Activated CD4-positive, alpha-beta memory T cell treated with anti-CD3 and anti-CD28 coated beads, Interleukin-2, amount 10 ng/mL, durations not matched to agents 7 days and 5 days (primary cell): ENCODE measurements at places on chromosomes 3 and 15. TPM values are rescaled to one million over a fixed set of nuclear protein-coding genes. Genes with fewer than 3 reads are reported as not detected.
A peak's percentile ranks its signal among the peaks of the same experiment; 100 is the strongest.

DNA sequence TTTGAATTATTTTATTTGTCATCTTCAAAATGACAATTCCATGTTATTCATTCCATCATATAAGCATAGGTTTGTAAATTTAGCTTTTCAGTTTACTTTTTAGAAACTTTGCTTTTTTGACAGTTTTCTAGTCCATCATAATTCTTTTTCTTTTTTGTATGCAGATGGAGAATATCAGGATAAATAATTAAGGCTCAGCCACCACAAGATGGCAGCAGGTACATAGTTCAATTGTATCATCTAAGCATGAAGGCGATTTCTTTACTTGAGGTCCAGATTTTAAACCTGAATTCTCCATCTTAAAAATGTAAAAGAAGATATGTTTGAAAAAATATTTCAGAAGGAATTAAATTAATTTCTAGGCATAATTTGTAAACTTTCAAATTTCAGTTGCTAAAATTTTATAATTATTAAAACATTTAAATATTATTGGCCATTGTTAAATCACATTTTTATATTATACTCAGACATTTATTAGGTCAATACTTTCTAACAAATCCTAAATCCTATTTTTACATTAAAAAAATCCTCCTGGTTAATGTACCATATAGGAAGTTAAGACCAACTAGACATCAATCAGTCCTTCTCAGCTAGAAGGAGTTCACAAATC, 15.1 kb downstream of the PLSCR5 start:
- DNase-seq = no peak

DNA sequence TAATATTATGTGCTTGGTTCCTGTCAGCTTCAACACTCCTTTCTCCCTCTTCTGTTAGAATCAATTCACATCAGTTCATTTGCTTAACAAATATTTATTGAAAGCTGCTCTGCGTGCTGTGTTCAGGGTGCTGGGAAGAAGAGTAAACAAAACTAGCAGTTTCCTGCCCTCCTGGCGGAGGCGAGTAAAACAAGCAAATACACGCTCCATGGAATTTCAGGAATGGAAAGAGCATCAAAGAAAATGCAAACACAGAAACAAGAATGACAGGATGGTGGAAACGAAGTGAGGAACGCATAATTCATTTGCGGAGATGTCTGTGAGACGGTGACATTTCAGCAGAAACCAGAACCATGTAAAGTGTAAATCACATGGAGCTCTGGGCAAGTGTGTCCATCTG, 49.4 kb upstream of the SPTSSB start:
- DNase-seq = no peak

DNA sequence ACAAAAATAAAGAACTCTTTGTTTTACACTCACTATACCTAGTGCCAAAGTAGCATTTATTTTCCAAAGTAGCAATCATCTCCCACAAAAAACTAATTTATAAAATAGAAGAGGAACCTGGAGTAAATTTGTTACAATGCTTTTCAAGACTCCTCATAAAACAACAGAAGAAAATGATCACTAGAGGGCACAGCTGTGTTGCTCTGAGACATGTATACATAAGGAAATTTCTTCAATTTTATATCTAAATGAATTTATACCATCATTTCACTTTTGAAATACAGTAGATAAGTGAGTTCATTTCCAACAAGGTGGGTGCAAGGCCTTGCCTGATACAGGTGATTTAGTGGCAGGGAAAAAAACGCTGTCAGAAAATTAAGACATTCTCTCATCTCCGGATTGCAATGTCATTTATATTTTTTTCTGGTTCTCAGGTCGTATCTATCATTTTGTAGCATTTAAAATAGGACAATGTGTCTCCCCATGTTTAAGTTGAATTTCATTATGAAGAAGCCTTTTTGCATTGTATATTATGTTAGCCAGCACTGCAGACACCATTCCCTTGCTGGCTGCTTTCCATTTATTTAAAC, 25.3 kb upstream of the ARHGEF26 start:
- DNase-seq = no peak

- no peak for DNase-seq
These were observed 128.1 kb downstream of the MBNL1 start for GRCh38 chr3:152396867-152397266.

- DNase-seq = no peak
These were observed 63.3 kb downstream of the RBMS3 start for GRCh38 chr3:29344154-29344553.

DNA sequence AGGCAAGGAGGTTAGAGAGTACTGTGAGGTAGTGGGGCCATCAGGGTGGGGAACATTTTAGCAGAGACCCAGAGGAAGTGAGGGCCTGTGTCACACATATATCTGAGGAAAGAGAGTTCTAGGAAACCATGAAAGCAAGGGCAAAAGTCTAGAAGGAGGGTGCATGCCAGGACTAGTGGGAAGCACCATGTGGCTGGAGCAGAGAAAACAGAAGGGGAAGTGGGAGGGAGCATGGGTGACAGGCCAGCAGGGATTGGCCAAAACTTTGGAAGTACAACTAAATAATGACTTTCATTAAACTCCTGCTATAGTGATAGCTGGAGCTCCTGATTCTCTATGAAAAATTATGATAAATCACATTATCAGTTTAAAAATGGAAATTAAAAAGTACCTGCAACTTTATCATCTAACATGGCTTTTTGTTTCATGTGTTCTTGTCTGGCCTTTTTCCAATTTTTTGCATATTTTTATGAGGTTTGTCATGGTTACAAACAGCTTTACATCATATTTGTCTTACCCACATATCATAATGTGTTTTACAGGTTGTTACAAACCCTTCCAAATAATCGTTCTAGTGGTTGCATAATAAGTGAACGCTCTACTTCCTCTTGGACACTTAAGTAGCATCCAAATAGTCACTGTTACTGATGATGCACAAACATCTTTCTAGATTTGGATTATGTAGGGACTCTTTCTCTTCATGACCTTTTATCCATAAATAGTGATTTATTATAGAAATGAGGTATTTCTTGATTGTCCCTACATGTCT, 168.3 kb downstream of the NEK10 start:
- DNase-seq = no peak

DNA sequence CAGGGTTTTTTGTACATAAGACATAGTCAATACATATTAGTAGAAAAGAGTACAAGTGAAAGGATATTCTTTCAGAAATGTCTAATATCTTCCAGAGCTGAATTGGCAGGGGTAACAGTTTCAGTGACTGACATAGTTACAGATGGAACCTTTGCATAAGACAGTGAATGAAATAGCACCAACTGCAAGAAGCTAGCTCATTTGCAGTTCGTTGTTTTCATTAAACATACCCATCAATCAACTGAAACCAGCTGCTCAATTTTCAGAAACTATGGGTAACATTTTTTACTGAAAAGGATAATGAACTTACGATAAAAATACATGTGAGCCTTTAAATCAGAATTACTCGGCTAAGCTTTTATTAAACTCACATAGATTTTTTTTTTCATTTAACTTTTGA, 93.9 kb upstream of the EPHA3 start:
- no peak for DNase-seq

- DNase-seq = no peak
These were observed 33.4 kb upstream of the PSMD6 start for GRCh38 chr3:64056606-64057180.

- peak; percentile 35 for DNase-seq
These were observed 46.1 kb downstream of the RFTN1 start for GRCh38 chr3:16467393-16467792.

DNA sequence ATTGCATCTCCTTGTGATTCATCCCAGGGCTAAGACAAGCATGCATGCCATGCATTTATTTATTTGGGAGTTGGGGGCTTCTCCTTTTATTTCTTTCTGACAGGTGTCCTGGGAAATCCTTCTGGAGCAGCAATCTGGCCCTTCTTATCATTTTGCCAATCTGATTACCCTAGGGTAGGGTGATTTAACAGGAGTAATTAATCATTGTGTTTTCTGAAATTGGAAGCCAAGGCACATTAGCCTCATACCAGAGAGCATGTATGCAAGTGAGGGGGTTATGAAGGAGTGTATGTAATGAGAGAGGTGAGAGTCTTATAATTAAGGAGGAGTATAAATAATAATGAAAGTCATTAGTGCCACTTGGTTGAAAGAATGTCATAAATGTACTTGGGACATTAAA, 37.4 kb upstream of the ARPP21 start:
- DNase-seq = no peak

DNA sequence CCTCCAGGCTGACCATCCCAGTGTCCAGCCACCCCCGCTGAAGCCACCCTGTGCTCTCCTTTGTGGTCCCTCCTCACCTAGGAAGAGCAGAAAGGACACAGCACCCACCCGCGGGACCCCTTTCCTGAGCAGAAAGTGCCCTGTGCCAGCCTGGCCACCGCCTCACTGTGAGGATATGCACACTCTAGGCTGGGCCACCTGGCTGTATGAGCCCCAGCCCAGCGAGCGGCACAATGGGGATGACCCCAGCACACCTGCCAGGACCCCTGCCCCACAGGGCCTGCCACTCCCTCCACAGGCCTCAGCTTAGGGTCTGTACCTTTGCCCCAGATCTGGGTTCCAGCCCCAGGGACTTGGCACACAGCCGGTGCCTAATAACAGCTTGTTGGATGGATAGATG, 47.9 kb upstream of the FURIN start:
- DNase-seq = no peak

DNA sequence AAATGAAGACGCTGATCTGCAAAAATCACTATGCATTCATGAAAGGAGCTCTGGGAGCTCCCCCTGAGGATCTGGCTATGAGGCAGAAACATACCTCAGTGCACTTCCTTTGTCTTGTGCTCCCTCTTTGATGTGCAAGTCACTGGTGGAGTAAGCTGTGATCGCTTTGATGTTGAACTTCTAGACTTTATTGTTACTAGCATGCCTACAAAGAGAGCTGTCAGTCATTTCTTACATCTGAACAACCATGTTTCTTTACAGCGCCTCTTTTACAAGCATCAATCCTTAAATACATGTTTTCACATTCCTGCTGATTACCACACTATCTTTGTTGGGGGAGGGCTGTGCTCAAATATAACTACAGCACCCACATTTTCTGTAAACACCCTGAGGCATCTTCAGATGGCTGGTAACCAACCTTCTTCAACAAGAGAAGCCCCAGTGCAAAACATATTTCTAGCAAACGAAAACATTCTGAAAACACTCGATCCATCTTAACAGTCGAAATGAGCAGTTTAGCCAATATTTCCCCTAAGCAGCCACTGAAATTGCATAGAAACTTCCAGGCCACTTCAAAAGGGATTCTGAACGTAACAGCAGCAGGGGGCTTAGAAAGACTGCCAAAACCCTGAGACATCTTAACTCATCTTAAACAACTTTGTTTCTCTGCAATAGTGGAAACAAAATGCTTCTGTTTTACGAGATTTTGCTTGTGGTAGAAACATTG, 101.9 kb upstream of the ICE2 start:
- DNase-seq = no peak

DNA sequence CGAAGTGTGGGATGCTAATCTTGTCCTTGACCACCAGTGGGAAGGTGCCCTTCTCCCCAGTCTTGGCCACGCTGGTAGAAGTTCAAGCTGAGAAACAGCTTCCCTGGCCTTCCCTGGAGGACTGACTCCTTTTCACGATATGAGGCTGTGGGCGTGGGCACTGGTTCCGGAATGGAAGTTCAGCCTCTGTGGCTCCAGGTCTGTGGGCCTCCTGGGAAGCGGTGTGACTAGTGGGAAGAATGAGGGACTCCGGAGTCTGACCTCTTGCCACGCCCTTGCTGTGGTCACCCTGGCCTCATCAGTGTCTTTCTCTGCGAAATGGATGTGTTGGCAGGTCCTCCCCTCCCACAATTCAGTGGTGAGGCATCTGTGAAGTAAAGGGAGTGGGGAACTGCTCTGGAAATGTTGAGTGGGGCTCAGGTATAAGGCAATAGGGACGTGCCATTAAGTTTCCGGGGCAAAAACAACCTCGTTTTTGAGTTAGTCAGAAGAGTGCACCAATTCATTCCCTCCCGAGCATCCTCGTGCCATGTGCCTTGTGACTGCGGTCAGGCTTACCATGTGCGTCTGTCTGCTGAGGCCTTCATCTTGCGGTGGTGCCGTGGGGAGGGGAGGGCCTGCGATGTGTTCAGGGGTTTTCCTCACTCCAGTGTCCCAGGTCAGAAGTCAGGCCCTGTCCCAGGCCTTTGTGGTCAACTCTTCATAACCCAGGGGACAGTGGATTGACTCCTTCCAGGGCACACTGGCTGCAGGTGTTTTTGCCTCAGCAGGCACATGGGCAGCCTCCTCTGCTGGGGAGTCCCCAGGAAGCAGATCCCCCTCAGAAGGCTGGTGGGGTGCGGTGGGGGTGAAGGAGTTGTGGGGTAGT, 11.8 kb upstream of the SEC13 start:
- no peak for DNase-seq

PSTPIP1 gene
- total RNA-seq = 187 TPM

ABHD17C gene
- total RNA-seq = 4.0 TPM

RASL12 gene
- total RNA-seq = not detected

GOLGA6L10 gene
- 0.95 TPM for total RNA-seq

UPK1B gene
- total RNA-seq = not detected

CPNE9 gene
- 0.33 TPM for total RNA-seq

ALG1L2 gene
- 0.70 TPM for total RNA-seq

TMEM40 gene
- not detected for total RNA-seq

C2CD4A gene
- 0.23 TPM for total RNA-seq
